ENCODE measurements at places on chromosomes 3 and 15. TPM values are rescaled to one million over a fixed set of nuclear protein-coding genes. Genes with fewer than 3 reads are reported as not detected.

Gene CILP
- 0.61 TPM for total RNA-seq

Gene PDIA3
- 334 TPM for total RNA-seq

Gene CEMIP
- not detected for total RNA-seq

Gene SPINK8
- total RNA-seq = not detected

GRCh38 chr15:48784756-48785155 is 26.1 kb downstream of the CEP152 start:
- H3K27ac ChIP-seq = no peak overlapping the region
- H3K4me1 ChIP-seq = no peaks in the 10 kb centered on the region
- H3K4me3 ChIP-seq = no peak overlapping the region
- no peak for DNase-seq

DNA sequence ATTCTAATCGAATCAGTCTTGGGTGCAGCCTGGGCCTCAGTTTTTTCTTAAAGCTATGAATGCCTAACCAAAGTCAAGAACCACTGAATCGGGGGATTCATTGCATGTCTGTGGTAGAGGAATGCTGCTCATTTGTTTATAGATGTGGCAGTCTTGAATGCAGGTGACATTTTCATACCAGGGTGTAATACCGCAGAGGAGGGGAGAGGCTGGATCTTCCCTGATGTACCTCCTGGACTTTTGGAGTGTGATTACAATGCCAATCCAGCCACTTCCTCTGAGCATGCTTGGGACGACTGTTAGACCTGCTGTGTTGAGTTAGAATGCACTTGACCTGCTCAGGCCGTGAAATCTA is 42.7 kb downstream of the GOLGA6A start:
- H3K4me1 ChIP-seq = no peaks in the 10 kb centered on the region
- no peak for DNase-seq
- H3K27me3 ChIP-seq = no peaks in the 10 kb centered on the region

DNA sequence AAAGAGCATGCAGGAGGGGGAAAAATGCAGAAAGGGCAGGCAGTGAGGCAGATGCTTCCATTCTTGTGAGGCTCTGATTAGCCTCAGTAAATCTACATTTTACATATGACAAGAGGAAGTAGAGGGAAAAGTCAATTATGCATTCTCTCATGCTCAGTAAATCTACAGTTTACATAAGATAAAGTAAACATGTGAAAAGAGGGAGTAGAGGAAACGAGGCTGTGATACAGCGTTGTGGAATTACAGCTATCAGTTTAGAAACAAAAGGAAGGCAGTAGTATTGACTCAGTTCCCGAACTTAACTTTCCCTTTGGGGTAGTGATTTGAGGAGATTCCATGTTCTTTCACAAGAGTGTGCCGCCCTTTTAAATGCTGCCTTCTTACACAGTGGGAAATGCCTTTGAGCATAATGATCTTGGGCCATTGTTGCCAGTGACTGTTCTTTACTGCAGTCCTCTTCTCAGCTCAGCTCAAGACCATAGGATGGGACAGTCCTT is 39.3 kb downstream of the OSTN start:
- no peak for DNase-seq
- H3K4me3 ChIP-seq = no peak overlapping the region
- H3K27me3 ChIP-seq = no peaks in the 10 kb centered on the region

All from natural killer cell (primary cell).